ENCODE measurements at places on chromosomes 5 and 9.

DNA sequence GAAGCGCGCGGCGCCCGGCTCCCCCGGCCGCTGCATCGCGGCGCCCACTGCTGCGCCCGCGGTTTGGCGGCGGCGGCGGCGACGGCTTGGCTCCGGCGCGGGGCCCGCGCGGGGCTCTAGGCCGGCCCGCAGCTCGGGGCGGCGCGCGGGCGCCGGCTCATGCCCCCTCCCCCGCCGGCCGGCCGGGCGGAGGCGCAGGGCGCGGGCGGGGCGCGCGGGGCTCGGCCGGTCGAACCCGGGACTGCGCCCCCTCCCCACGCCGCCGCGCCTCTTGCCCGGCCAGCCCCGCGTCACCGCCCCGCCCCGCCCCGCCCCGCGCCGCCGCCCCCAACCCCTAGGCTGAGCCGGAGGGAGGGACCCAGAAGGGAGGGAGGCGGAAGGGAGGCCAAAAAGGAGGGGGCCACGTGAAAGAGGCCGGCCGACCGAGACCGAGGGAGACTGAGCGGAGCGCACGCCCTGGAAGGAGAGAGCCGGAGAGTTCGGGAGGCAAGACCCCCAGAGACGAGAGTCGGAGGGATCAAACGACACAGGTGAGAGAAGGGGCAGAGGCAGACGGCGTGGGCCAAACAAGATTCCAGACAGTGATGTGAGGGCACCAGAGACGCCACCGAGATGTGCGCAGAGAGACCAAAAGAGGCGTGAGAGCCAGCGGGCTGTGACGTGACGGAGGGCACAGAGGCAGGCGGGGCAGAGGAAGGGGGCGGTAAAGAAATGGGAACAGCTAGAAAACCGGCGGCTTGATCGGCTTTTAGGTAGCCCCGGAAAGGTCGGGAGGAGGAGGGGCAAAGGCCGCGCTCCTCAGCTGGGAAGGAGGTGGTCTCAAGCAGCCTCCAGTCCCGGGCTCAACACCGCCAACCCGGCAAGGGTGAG lies at the start of gene BARX1:
Gene BARX1, minus strand, starts transcription at position 245 of the 870 bp plus-strand sequence. Its CDS starts 209 bp downstream, at position 36.
- peaks cover 98% of the 10 kb centered on the region for H3K27me3 ChIP-seq
- H3K4me1 ChIP-seq = peaks cover 85% of the 10 kb centered on the region
- ATAC-seq = peak; percentile 67
- H3K27ac ChIP-seq = peak within 1 kb of the TSS; percentile 77
- H3K36me3 ChIP-seq = no peaks in the 10 kb centered on the region
- peak within 1 kb of the TSS; percentile 33 for H3K4me3 ChIP-seq

GRCh38 chr5:154647761-154648145 lies 107.4 kb upstream of the LARP1 start:
- H3K27ac ChIP-seq = no peak overlapping the region
- no peaks in the 10 kb centered on the region for H3K36me3 ChIP-seq
- no peak for ATAC-seq

DNA sequence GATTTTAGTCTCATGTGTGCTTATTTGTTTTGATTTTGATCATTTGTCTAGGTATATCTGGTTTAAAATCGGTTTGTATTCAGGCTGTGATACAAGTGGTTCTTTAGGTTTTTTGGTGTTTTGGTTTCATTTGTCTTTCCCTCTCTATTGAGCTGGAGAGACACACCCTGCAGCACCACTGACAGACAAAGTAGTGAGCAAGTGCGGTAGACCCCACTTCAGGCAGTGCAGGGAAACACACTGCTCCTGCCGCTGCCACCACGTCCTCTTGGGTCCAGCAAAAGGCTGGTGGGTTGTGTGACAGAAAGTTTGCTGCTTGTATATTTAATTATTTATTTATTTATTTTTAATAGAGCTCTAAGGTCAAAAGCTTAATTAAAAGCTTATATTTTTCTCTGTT lies 801.0 kb downstream of the NR2F1-AS1 start:
- H3K36me3 ChIP-seq = no peaks in the 10 kb centered on the region
- ATAC-seq = no peak
- no peaks in the 10 kb centered on the region for H3K27me3 ChIP-seq

DNA sequence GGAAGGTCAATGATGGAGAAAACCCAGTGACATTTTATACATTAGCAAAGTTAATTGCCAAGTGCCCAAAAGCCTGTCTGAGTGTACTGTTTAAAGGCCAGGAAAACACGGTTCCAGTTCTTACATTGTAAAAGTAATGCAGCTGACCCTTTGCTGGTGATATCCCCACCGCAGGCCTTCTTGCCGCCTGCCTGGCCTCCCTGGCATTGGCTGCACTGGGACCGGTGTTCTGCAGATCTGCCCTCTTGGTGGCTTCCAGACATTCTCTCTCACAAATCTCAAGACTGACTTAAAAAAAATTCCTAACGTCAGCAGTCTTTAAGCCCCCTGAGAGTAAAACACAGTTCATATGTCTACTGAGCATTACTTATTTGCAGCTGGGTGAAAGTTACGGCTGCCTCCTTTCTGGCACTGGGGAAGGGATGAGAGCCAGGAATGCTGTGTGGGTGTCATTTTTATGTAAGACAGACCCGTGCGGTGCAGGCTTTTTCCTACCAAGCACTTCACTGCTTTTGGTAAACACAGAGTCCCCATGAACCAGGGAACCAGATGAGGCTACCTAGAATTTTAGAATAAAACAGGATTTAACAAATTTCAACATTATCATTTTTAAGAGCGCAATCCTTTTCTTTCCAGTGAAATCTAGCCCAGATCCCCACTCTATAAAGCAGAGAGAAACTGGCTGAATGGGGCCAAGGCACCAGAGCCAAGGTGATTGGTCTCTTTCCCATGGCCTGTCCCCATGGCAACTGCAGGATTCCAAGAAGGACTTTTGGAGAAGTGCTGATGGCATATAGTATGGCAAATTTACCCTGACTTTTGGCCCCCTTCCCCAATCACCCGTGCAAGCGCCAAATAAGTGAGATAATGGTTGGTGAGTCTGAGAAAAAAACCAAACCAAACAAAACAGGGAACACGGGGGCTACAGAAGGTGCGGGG lies 80.8 kb downstream of the LMNB1 start:
- no peaks in the 10 kb centered on the region for H3K4me1 ChIP-seq
- no peaks in the 10 kb centered on the region for H3K36me3 ChIP-seq
- no peak overlapping the region for H3K4me3 ChIP-seq
- peaks cover 16% of the 10 kb centered on the region for H3K27me3 ChIP-seq

- no peak for ATAC-seq
- H3K4me1 ChIP-seq = peaks cover 7% of the 10 kb centered on the region
- H3K27me3 ChIP-seq = peaks cover 6% of the 10 kb centered on the region
- no peak overlapping the region for H3K27ac ChIP-seq
- no peaks in the 10 kb centered on the region for H3K36me3 ChIP-seq
- H3K4me3 ChIP-seq = no peak overlapping the region
Measured at GRCh38 chr5:133928587-133929393, 39.6 kb downstream of the C5orf15 start.

Measured in gastroesophageal sphincter (tissue), 4 donors.